Nephron progenitor cell (in vitro differentiated cells): ENCODE measurements at places on chromosomes 6 and 20.

- no peak for DNase-seq
These were observed 19.8 kb downstream of the XKR7 start for GRCh38 chr20:31987744-31988143.

GRCh38 chr6:119887666-119888065 lies 538.1 kb upstream of the MAN1A1 start:
- no peak for DNase-seq

- peak; percentile 60 for DNase-seq
These were observed 181.0 kb downstream of the TRIM27 start for GRCh38 chr6:28742668-28743270.

DNA sequence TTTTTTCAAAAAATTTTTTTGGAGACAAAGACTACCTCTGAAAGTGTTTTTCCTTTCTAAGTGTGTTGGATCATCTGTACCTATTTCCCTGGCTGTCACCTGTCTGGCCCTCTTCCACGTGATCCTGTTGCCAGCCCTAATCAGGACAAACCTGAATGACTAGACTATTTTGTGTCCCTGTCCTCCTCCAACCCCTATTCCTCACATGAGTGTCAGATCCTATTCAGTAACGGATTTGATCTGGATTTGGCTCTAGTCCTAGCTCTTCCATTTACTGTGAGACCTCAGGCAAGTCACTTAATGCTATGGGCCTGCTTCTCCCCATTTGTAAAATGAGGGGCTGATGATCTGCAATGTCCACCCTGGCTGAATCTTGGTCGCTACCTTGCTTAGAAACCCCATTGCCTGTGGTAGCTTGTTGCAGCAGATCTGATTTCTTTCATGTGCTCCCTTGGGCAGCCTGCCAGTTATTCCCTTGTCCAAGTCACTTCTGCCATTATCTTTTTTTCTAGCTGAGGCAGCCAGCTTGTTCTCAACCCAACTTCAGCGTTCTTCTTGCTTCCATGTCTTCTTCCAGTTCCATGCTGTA lies 4.8 kb downstream of the PHF20 start:
- no peak for DNase-seq

DNA sequence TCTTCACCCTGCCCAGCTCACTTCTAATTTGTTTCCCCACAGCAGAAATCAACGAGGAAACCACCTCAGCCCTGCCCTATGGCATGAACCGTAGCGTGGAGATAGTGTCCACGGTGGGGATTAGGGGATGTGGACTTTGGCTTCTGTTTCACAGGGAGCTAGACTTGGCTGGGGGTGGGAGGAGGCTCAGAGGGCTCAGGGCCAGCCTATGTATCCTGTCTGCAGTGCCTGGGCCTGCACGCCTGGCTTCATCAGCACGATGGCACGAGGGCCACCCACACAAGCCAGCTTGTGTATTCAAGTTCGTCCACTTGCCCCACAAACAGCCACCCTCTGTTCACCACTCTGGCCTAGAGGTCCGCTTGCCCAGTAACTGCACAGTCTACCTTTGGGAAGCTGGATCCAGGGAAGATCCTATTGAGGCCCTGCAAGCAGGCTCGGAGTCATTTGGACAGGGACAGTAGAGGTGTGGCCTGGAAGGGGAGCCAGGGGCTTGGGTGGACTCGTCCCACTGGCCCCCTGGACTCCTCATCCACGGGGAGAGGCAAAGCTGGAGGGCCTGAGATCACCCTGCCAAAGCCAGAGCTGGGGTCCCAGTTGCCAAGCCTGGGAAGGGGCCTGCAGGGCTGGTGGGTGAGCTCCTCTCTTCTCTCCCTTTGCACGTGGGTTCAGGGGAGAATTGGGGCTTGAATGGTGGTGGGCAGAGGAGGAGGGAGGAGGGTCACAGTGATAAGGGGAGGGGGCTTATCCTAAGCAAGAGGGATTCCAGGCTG lies 38.0 kb upstream of the FAM83D start:
- DNase-seq: no peak

- DNase-seq: no peak
These were observed 64.0 kb downstream of the KIF13A start for GRCh38 chr6:17923401-17923863.

GRCh38 chr20:49824206-49824605 lies 11.6 kb downstream of the SLC9A8 start:
- DNase-seq: no peak

- no peak for DNase-seq
These were observed 17.7 kb downstream of the SYNJ2 start for GRCh38 chr6:157999168-158000051.

- DNase-seq: peak; percentile 48
These were observed 55.2 kb upstream of the ADGRF1 start for GRCh38 chr6:47097092-47097945.

DNA sequence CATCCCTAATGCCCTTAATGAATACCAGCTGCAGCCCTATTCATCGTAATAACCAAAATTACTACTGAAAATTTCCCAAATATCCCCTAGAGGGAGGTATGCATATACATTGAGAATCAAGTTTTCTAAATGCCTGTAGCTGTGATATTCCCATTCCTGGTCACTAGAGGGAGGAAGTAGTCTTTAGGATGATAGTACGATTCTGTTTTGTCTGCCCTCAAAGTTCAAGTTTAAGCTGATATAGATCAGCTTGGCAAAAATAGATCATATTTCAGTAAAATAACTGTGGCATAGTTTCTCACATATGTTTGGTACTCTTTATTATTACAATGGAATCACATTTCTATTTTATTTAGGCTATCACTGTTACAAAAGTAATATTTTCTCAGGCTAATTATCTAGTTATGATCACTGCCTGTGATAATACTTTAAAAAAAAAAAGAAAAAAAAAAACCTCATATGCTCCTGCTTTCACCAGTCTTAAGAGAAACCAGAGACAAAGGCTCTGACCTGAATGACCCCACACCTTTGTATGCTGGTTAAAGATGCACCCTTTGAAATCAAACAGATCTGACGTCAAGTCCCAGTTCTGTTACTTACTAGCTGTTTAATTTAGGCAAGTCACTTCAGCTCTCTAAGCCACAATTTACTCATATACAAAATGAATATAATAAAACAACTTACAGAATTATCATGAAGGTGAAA lies 11.0 kb downstream of the TSPYL1 start:
- DNase-seq: no peak

- DNase-seq: no peak
These were observed 91.1 kb upstream of the THBS2 start for GRCh38 chr6:169344750-169345065.
